ENCODE measurements at places on chromosomes 4 and X. TPM values are rescaled to one million over a fixed set of nuclear protein-coding genes. Genes with fewer than 3 reads are reported as not detected.

The AR gene
- 1.8 TPM for total RNA-seq

The FGFBP2 gene
- total RNA-seq, result not detected

The SEPTIN11 gene
- total RNA-seq, result 169 TPM

The FRG2 gene
- total RNA-seq, result not detected

The MSX1 gene
- total RNA-seq, result 2.1 TPM

The BTK gene
- 2.1 TPM for total RNA-seq

The TEX13B gene
- total RNA-seq, result not detected

The SPANXA1 gene
- total RNA-seq, result not detected

The CTAG1A gene
- not detected for total RNA-seq

The MAGEA8 gene
- not detected for total RNA-seq

Measured in diencephalon (tissue), 1 donor.